Vagina (tissue), 2 donors: ENCODE measurements at places on chromosomes 7 and 10.

GRCh38 chr10:75620356-75620755 is 188.9 kb downstream of the LRMDA start:
- H3K27ac ChIP-seq = no peak overlapping the region
- H3K4me1 ChIP-seq = no peaks in the 10 kb centered on the region
- no peak for DNase-seq

GRCh38 chr7:92569137-92569536 is 21.1 kb downstream of the FAM133B start:
- peaks cover 3% of the 10 kb centered on the region for H3K36me3 ChIP-seq
- H3K4me3 ChIP-seq = no peak overlapping the region
- no peak for DNase-seq
- H3K27me3 ChIP-seq = no peaks in the 10 kb centered on the region
- no peak overlapping the region for H3K27ac ChIP-seq

GRCh38 chr7:143362131-143363015 is at the start of gene FAM131B:
TSS of gene FAM131B (minus strand) at chr7:143362713. CDS start at chr7:143362603, 110 bp downstream.
- H3K27me3 ChIP-seq = no peaks in the 10 kb centered on the region
- H3K4me3 ChIP-seq = peak within 1 kb of the TSS; percentile 75
- DNase-seq = no peak
- H3K4me1 ChIP-seq = peaks cover 11% of the 10 kb centered on the region
- H3K36me3 ChIP-seq = no peaks in the 10 kb centered on the region

GRCh38 chr7:68125168-68125567 is 1128.5 kb downstream of the TYW1 start:
- H3K27ac ChIP-seq = no peak overlapping the region
- no peaks in the 10 kb centered on the region for H3K27me3 ChIP-seq
- H3K4me1 ChIP-seq = no peaks in the 10 kb centered on the region
- H3K36me3 ChIP-seq = no peaks in the 10 kb centered on the region

DNA sequence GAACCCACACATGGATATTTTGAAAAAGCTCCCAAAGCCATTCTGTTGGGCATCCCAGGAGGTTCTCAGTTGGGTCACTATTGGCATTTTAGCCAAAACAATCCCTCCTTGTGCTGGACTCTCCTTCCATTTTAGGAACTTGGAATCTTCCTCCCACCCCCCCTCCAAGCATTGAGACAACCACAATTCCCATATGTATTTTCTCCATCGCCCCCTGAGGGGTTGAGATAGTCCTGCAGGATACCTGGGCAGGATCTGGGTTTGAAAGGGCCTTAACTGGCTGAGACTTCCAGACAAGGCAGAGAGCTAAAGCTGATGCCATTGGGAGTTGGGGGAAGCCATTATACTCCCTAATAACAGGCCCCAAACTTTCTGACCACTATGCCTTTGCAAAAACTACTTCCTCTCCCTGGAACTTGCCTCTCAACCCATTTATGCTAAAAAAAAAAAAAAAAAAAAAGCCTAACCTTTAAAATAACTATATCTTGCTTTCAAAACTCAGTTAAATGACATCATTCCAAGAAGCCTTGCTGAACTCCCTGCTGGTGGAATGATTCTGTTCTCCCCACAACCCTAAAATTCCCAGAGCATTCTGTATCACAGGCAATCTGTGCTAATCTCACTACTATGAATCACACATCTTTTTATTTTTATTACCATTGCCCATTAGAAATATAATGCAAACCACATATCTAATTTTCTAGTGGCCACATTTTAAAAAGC is 77.5 kb upstream of the PDE1C start:
- H3K4me1 ChIP-seq = no peaks in the 10 kb centered on the region
- no peaks in the 10 kb centered on the region for H3K36me3 ChIP-seq
- H3K27me3 ChIP-seq = no peaks in the 10 kb centered on the region
- no peak overlapping the region for H3K27ac ChIP-seq

GRCh38 chr10:6055929-6056328 is 6.2 kb downstream of the IL2RA start:
- H3K4me3 ChIP-seq = no peak overlapping the region
- H3K27ac ChIP-seq = no peak overlapping the region
- H3K4me1 ChIP-seq = no peaks in the 10 kb centered on the region

DNA sequence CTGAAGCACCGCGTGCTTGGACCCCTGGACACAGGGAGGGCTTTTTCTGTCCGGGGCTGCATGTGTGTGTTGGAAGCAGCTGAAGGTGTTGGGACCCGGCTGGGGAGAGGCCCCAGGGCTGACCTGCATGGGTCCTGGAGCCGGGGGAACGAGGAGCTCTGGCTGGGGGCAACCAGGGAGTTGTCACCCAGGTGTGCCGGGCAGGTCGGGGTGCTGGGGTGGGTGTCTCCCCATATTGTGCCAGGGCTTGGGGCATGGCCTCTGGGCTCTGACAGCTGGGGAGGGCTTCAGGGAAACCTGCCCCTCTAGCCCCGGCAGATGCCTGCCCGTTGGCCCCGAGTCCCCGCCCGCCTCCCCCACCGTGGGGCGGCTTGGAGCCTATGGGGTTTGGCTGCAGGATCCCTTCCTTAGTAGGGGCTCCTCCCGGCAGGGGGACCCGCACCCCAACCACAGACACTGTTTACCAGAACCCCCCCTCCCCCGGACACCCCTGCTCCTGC is 42.3 kb downstream of the UNCX start:
- H3K27ac ChIP-seq = no peak overlapping the region
- no peak overlapping the region for H3K4me3 ChIP-seq
- H3K36me3 ChIP-seq = no peaks in the 10 kb centered on the region
- no peaks in the 10 kb centered on the region for H3K4me1 ChIP-seq

DNA sequence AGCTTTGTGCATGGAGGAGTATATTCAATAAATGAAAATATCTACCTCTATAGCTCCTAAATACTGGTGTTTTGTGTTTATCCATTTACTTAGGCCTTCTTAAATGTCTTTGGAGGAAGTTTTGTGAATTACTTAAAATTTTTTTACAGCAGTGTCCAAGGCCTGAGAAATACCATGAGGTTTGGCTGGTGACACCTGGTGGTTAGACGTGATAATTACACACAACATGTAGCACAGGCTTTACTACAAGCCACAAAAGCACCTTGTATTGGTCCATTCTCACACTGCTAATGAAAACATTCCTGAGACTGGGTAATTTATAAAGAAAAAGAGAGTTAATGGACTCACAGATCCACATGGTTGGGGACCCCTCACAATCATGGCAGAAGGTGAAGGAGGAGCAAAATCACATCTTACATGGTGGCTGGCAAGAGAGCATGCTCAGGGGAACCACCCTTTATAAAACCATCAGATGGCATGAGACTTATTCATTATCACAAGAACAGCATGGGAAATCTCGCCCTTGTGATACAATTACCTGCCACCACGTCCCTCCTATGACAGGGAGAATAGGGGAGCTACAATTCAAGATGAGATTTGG is 20.6 kb downstream of the HYAL4 start:
- DNase-seq = no peak
- no peaks in the 10 kb centered on the region for H3K36me3 ChIP-seq
- H3K4me3 ChIP-seq = no peak overlapping the region
- no peaks in the 10 kb centered on the region for H3K27me3 ChIP-seq
- H3K27ac ChIP-seq = no peak overlapping the region
